ENCODE measurements at places on chromosomes 3 and 15. TPM values are rescaled to one million over a fixed set of nuclear protein-coding genes. Genes with fewer than 3 reads are reported as not detected.

GRCh38 chr15:75161917-75162414, 39.7 kb upstream of the C15orf39 start:
- DNase-seq = no peak

Gene DAZL
- total RNA-seq = not detected

GRCh38 chr3:44892689-44893088, 18.3 kb downstream of the TGM4 start:
- no peak for DNase-seq

GRCh38 chr3:105304487-105304886, 62.2 kb upstream of the ALCAM start:
- DNase-seq = no peak

DNA sequence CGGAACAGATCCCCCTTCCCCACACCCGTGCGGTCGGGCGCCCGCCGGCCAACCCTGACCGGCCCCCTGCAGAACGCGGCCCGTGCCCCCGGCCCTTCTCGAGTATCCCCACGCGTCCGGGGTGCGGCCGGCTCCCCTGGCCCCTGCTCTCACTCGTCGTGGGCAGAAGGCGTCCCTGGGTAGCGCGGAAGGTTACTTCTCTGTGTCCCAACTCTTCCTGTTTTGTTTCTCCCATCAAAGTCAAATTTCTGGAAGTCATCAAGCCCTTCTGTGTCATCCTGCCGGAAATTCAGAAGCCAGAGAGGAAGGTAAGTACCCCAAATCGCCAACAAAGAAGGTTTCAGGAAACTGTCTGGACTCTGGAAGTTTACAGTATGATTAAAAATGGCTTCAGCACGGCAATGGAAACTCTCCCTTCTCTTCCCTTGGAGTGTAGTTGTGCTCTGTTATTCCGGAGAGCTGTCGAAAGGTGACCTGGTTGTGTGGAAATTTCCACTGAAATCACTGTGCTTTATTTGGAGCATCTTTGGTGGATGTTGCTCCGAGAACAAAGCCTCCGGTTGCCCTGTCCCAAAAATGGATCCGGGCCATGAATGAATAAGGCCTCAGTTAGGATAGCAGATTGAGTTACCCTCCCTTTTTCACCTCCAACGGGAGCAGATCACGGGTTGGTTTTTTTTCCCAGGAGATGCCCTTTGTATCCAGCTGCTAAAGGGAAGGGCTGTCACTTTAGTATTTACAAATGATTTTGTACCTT, 536 bp downstream of the SEC61A1 start:
- no peak for DNase-seq

All from SJCRH30 (cell line).